Stimulated activated CD4-positive, alpha-beta T cell treated with anti-CD3 and anti-CD28 coated beads, Interleukin-4, amount 100 ng/mL, for 48 hours (primary cell): ENCODE measurements at places on chromosomes 7 and 10.

- no peak for DNase-seq
Observed at GRCh38 chr10:3040069-3040468, 27.3 kb upstream of the PFKP start.

- DNase-seq, result no peak
Observed at GRCh38 chr10:89643431-89643811, 1.6 kb downstream of the PANK1 start.

GRCh38 chr7:37129035-37129425 is 319.6 kb downstream of the ELMO1 start:
- no peak for DNase-seq

- no peak for DNase-seq
Observed at GRCh38 chr7:77529279-77529678, 7.8 kb upstream of the PTPN12 start.

GRCh38 chr7:70571403-70571934 is 560.5 kb upstream of the GALNT17 start:
- DNase-seq, result no peak

GRCh38 chr10:112956631-112957350 is 6.7 kb downstream of the TCF7L2 start:
- no peak for DNase-seq

GRCh38 chr10:72659694-72660093 is 32.2 kb upstream of the MCU start:
- DNase-seq, result no peak

DNA sequence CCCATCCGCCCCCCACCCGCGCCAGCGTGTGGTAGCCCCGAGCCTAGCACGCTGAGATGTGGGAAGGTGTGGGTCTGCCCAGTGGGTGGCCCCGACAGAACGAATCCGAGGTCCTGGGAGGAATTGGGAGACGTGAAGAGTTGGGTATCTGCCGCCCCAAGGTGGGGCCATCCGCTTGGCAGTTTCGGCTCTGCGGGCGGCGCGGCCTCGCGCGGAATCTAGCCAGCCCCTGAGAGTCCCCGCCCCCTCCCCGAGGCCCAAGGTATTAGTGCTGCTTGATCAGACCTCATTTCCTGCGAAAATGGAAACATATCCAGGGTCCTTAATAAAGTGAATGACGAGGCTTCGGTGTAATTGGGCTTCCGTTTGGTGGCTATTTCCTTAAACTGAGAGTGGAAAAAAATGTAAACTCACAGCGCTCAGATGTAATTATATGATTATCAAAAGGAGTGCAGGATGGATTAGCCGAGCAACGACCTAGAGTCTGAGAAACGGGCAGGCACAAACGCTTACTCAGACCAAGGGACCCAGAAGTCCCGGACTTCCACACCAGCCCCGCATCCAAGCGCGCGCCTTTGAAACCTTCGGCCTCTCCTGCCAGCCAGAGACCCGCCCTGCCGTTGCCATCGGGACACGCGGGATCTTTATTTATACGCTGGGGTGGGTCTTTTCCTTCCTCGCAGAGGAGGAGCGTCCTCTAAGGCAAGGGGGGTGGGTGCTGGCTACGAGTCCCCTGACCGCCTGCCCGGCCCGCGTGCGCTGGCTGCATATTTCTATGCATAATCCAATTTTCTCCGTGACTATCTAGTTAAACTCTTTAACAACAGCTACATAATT is 12.8 kb downstream of the LBX1 start:
- DNase-seq, result no peak

GRCh38 chr10:114350751-114351150 is 53.6 kb downstream of the AFAP1L2 start:
- DNase-seq, result no peak

GRCh38 chr7:40595832-40596231 is 461.0 kb downstream of the SUGCT start:
- no peak for DNase-seq
